ENCODE measurements at places on chromosomes 13 and 19.

GRCh38 chr13:73451221-73452029 is 392.6 kb downstream of the KLF5 start:
- DNase-seq: no peak

DNA sequence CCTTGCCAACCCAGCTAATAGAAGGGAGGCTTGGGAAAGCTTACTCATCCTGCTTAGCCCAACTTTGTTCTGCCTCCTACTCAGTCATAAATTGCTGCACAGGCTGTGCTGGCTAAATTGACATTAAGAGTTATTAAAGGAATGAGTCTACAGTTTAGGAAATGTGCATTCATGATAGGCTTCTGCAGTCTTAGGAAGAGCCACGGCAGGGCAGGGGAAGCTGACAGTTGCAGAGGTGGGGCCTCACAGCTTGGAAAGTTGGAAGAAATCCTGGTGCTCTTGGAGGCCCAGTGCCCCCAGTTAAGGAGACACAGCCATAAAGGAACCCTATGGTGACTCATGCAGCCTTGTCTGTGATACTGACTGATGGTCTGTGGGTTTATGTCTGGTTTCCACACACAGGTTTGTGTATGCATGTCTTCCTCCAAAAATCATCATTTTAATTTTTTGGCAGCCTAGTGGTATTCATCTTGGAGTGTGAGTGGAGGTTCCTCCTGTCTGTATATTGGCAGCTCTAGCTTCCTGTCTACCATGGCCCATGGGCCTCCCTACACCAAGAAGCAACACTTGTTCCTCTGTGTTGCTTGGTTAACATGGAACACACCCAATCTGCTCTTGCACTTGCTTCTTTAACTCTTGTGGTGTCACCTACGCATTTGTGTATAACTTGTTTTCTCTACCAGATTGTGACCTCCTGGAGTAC is 135.0 kb upstream of the KL start:
- no peak for DNase-seq

DNA sequence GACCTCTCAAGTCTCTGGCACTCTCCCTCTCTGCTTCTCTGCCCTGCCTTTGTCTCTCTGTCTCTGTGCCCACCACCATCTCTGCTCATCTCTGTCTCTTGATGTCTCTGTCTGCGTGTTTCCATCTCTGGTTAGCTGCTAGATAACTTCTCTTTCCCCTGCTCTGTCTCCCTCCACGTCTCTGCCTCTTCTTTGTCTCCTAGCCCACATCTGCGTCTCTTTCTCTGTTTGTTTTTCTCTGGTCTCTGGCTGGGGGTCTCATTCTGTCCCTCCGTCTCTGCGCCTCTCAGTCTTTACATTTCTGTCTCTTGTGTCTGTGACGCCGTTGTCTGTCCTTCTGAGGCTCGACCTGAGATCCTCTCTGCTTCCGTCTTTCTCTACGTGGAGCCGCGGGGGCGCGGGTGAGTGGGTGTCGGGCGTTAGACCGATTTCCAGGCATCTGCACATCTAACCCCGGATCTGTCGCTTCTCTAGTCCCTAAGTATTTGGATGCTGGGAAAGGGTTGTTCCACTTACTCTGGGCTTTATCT is 386 bp downstream of the GIPR start:
- no peak for DNase-seq

DNA sequence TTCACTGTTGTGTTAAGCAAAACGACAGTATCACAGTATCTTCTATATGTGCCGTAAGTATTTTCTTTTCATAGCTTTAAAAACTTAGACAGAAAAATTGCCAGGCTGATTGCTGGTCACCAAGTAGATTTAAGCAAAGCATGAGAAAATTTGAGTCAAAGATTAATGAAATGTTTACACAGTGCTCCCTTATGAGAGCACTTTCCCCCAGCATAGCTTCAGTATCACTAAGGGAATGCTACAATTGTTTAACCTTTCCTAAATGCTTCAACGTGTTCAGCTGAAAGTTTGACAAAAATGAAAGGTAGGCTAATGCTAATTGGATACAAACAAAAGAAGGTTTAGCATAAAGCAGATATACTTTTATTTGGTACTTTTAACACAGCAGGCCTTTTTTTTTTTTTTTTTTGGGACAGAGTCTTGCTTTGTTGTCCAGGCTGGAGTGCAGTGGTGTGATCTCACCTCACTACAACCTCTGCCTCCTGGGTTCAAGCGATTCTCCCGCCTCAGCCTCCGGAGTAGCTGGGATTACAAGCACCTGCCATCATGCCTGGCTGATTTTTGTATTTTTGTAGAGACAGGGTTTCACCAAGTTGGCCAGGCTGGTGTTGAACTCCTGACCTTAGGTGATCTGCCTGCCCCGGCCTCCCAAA is 23.4 kb downstream of the PCCA start:
- no peak for DNase-seq

DNA sequence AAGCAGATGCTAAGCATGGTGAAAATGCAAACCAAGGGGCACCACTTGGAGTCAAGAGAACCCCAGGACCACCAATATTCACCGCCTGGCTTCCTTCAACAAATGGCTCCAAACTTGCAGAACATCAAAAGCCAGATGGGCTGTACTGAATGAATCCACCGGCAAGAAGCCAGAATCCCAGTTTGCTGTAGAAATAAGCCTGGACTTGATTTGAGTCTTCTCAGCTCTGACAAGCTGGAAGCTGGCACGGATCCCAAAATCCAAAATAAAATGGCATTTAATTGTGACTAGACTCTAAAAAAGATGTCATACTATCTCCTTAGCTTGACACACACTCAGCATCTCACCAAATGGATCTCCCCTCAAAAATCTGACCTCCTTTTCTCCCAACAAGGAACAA is 11.9 kb downstream of the EFNB2 start:
- no peak for DNase-seq

- no peak for DNase-seq
Measured at GRCh38 chr13:101942038-101942437, 459.8 kb downstream of the FGF14 start.

DNA sequence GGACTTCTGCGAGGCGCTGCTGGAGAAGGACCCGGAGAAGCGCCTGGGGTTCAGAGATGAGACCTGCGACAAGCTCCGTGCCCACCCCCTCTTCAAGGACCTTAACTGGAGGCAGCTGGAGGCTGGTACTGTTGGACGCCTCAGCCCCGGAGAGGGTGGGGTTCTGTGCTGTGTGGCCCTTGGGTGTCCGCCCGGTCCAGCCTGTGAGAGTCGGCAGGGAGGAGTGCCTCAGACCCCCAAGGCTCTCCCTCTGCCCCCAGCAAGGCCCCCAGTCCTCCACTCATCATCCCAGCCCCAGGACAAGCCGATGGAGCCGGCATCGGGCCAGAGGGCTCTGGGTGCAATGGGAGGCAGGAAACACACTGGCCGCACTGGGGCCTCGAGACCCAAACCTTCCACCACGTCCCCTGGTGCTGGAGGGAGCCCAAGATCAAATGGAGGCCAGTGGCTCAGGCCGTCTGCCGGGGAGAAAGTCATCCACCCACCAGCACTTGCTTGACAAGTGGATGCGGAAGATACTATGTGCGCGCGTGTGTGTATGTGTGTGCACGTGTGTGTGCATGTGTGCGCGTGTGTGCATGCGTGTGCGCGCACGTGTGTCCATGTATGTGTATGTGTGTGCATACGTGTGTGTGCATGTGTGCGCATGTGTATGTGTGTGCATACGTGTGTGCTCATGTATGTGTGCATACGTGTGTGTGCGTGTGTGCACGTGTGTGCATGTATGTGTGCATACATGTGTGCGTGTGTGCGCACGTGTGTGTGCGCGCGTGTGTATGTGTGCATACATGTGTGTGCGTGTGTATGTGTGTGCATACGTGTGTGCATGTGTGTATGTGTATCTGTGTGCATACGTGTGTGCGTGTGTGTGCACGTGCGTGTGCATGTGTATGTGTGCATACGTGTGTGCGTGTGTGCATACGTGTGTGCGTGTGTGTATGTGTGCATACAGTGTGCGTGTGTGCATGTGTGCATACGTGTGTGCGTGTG is 25.8 kb upstream of the TMEM255B start:
- DNase-seq: no peak

GRCh38 chr13:48096670-48097069 is 1.8 kb upstream of the MED4 start:
- DNase-seq: no peak

GRCh38 chr19:38686530-38686888 is 39.1 kb downstream of the ACTN4 start:
- DNase-seq: peak; percentile 58

GRCh38 chr19:13104848-13105711 is 2.4 kb upstream of the LYL1 start:
- DNase-seq: no peak
